Colonic mucosa (tissue), 4 donors: ENCODE measurements at places on chromosomes 6 and 20. TPM values are rescaled to one million over a fixed set of nuclear protein-coding genes. Genes with fewer than 3 reads are reported as not detected.

- H3K27ac ChIP-seq: no peak overlapping the region
- no peaks in the 10 kb centered on the region for H3K36me3 ChIP-seq
- no peak for DNase-seq
- no peak overlapping the region for H3K4me3 ChIP-seq
- no peaks in the 10 kb centered on the region for H3K4me1 ChIP-seq
Observed at GRCh38 chr20:9146649-9147048, 77.8 kb downstream of the PLCB4 start.

HLA-B gene
- 1,153 TPM for total RNA-seq

- no peak within 1 kb of the TSS for H3K4me3 ChIP-seq
- no peak for DNase-seq
- no peaks in the 10 kb centered on the region for H3K36me3 ChIP-seq
- peaks cover 64% of the 10 kb centered on the region for H3K27me3 ChIP-seq
- H3K4me1 ChIP-seq: no peaks in the 10 kb centered on the region
Observed at GRCh38 chr20:62475772-62476055, at the start of gene GATA5. Gene GATA5 (minus strand): TSS chr20:62475995. CDS start chr20:62475521, 474 bp downstream.

- no peak for DNase-seq
- no peaks in the 10 kb centered on the region for H3K4me1 ChIP-seq
- no peaks in the 10 kb centered on the region for H3K36me3 ChIP-seq
- H3K27ac ChIP-seq: no peak overlapping the region
- H3K4me3 ChIP-seq: no peak overlapping the region
Observed at GRCh38 chr20:11677836-11678235, 239.9 kb upstream of the BTBD3 start.

DNA sequence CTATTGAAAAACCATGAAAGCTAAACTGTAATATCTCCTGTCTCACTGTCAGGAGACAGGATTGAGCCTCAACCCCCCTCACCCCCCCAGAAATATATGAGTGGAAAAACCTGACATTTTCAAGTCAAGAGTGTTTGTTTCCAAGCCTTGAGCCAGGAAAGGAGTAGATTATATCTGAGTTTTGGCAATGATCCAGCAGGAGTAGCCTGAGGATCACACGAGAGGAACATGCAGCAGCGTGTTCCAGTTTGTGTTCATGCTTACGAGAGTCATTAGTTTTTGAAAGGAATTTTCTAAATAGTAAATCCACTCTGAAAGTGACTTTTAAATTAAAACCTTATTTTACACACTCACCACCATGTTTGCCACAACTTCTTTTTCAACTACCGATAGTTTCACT lies 15.8 kb downstream of the IL22RA2 start:
- H3K27me3 ChIP-seq: no peaks in the 10 kb centered on the region
- H3K4me1 ChIP-seq: no peaks in the 10 kb centered on the region
- DNase-seq: no peak
- no peaks in the 10 kb centered on the region for H3K36me3 ChIP-seq
- H3K27ac ChIP-seq: no peak overlapping the region

GRCh38 chr6:10655508-10656055 lies 38.8 kb downstream of the C6orf52 start:
- no peaks in the 10 kb centered on the region for H3K4me1 ChIP-seq
- DNase-seq: no peak
- no peak overlapping the region for H3K27ac ChIP-seq
- H3K27me3 ChIP-seq: no peaks in the 10 kb centered on the region
- no peak overlapping the region for H3K4me3 ChIP-seq

DNA sequence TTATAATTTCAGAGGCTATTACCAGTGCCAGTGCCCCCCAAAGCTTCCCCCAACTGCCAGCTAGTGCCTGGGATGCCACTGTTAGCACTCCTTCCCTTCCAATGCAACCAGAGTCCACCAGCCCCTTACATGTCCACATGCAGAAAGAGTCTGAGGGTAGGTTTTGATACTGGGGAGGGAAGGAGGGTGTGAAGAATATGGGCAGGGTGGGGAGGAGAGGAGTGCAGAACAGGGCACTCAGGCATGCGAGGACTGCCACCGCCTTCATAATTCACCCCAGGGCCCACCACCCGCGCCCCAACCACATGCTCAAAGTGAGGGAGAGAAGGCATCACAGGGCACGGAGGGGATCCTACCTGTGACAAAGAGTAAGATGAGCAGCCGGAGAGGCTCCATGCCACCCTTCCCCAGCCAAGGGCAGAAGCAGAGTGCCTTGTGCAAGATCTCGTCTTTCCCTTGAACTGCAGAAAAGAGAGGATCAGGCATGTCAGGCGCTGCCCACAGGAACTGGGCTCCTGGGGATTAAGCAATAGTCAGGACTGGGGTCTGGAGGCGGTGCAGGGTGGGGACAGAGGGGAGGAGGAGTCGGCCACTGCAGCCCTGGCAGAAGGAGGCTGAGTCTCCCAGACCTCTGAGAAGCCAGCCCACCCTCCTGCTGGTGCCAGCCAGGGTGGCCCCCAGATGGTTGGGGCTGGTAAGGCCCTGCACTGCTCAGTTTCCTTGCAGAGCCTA lies at the start of gene TREM2:
TREM2 (minus strand) TSS at position 430 of the 732 bp plus-strand sequence; CDS start at position 396, 34 bp downstream.
- H3K27me3 ChIP-seq: no peaks in the 10 kb centered on the region
- no peak within 1 kb of the TSS for H3K27ac ChIP-seq
- no peaks in the 10 kb centered on the region for H3K36me3 ChIP-seq
- no peak for DNase-seq
- H3K4me3 ChIP-seq: no peak within 1 kb of the TSS
- no peaks in the 10 kb centered on the region for H3K4me1 ChIP-seq

- H3K27ac ChIP-seq: no peak overlapping the region
- no peaks in the 10 kb centered on the region for H3K27me3 ChIP-seq
- H3K4me3 ChIP-seq: no peak overlapping the region
- H3K36me3 ChIP-seq: no peaks in the 10 kb centered on the region
- no peak for DNase-seq
- H3K4me1 ChIP-seq: no peaks in the 10 kb centered on the region
Observed at GRCh38 chr6:128138694-128139093, 237.8 kb upstream of the THEMIS start.

GRCh38 chr6:138234363-138234762 lies 16.1 kb upstream of the PBOV1 start:
- H3K4me3 ChIP-seq: no peak overlapping the region
- H3K27me3 ChIP-seq: no peaks in the 10 kb centered on the region
- DNase-seq: no peak
- no peaks in the 10 kb centered on the region for H3K36me3 ChIP-seq
- H3K4me1 ChIP-seq: no peaks in the 10 kb centered on the region
- H3K27ac ChIP-seq: no peak overlapping the region

GRCh38 chr6:6090861-6091607 lies 84.3 kb upstream of the NRN1 start:
- no peak overlapping the region for H3K4me3 ChIP-seq
- H3K27me3 ChIP-seq: no peaks in the 10 kb centered on the region
- no peak overlapping the region for H3K27ac ChIP-seq

HLA-DQA2 gene
- 5.7 TPM for total RNA-seq

SLX4IP gene
- 5.0 TPM for total RNA-seq

DNA sequence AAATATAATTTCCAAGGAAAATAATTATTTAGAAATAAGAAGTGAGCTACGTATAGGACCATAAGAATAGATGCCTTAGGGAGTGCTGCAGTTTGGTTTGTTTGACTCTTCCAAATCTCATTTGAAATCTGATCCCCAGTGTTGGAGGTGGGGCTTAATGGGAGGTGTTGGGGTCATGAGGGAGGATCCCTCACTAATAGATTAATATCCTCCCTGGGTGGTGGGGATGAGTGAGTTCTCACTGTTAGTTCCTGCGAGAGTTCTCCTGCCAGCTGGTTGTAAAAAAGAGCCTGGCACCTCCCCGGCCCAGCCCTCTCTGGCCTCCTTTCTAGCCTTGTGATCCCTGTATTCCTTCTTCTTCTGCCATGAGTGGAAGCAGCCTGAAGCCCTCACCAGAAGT lies 69.3 kb downstream of the RCAN2 start:
- no peaks in the 10 kb centered on the region for H3K36me3 ChIP-seq
- DNase-seq: no peak
- no peak overlapping the region for H3K4me3 ChIP-seq
- H3K27me3 ChIP-seq: no peaks in the 10 kb centered on the region
- no peaks in the 10 kb centered on the region for H3K4me1 ChIP-seq

GRCh38 chr6:157528931-157529653 lies 148.1 kb downstream of the ZDHHC14 start:
- H3K4me1 ChIP-seq: no peaks in the 10 kb centered on the region
- H3K4me3 ChIP-seq: no peak overlapping the region
- H3K27me3 ChIP-seq: no peaks in the 10 kb centered on the region
- no peaks in the 10 kb centered on the region for H3K36me3 ChIP-seq
- no peak for DNase-seq
- no peak overlapping the region for H3K27ac ChIP-seq

DNA sequence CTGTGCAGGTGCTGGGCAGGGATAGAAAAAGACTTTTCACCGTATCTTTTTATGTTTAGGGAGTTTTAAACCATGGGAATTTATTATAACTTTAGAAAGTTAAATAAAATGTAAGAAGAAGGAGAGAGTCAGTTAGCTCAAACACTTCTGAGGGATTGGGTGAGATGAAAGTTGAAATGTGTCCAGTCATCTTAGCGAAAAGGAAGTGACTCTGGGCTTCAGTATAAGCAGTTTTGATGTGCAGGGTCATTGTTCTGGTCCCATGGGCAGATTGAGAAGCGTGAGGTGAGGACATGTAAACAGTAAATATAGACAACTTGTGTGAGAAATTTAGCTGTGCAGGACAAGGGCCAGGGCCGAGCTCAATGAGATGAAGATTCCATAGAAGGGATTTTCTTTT lies 66.9 kb downstream of the TOX2 start:
- H3K4me1 ChIP-seq: peaks cover 4% of the 10 kb centered on the region
- H3K36me3 ChIP-seq: no peaks in the 10 kb centered on the region
- H3K27me3 ChIP-seq: no peaks in the 10 kb centered on the region
- no peak overlapping the region for H3K4me3 ChIP-seq
- no peak for DNase-seq

STX16 gene
- 36.3 TPM for total RNA-seq
